ENCODE measurements at places on chromosomes 1 and 21.

- DNase-seq, result no peak
These were observed 625 bp upstream of the NEGR1 start for GRCh38 chr1:72283022-72283306.

GRCh38 chr1:2624735-2625300 lies 8.0 kb downstream of the MMEL1 start:
- DNase-seq, result peak; percentile 15

DNA sequence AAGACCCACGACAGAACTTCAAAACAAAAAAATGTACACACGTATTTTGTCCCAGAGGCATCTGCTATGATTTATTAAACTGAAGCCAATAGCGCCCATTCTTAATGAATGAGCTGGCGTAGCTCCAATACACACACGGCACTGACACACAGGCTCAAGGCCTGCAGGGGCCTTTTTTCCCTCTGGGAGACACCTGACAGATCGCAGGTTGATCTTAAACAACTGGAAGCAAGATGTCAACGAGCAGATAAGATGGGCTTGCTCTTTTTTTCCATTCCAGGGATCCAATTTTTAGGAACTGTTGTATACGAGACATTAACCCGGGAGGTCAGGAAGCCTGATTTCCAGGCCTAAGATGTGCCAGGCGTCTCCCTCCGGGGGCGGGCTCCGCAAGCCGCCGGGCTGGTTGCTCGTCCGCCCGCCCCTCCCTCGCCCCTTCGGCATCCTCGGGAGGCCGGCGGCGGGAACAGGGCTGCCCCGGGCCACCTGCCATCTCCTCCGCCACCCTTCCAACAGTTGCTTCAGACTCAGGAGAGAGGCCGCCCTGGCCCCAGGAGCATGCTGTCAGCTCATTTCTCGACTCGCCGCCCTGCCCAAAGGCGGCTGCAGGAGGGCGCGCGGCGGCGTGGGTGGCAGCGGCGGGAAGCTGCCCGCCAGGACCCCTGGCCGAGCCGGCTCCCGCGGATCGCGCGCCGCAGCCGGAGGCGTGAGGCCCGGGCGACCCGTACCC lies 735 bp downstream of the TTC13 start:
- DNase-seq, result peak; percentile 51

DNA sequence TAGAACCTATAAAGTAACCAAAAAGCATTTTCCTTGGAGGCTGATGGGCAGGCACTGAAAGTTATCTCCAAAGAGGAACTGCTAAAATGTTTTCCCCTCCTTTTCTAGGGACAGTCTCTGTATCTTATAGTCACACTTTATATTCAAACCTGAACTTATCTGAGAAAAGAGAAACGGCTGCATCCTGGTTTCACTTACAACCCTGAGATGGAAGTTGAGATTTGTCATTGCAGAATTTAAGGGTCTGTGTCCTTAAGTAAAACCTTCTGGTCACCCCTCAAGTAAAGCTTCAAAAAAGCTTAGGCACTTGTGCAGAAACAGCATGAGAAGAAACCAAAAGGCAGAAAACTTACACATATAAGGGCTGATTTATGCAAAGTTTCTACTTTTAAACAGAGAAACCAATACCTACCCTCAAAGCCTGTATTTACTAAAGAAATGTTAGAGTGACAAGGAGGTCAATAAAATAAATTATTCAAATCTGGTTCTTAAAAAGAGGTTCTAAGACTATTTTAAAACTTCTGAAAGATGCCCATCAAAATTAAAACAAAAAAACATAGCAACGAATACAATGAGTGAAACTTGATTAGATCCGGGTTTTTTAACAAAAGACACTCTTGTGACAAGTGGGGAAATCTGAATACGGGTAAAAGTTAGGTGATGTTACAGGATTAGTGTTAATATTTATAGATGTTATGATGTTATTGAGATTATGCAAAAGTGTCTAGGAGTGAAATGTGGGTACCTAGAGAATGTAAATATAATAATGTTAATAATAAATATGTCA lies 9.9 kb downstream of the CD58 start:
- no peak for DNase-seq

DNA sequence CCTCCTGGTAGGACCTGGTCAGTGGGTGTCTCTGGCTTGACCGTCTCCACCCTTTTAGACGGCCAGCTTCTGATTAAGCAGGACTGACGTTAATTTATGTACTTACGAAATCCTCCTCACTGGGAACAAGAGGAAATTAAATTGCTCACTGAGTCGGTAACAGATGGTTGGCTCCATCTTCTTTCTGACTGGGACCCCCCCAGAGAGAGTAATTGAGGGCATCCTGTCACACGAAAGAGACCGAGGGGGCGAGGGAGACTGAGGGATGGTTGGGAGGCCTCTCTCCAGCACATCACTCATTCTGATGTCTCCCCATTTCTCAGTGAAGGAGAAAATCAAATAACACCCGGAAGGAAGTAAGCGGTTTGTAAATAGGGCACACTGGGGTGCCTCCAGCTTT lies 104.8 kb downstream of the OMA1 start:
- DNase-seq, result no peak

DNA sequence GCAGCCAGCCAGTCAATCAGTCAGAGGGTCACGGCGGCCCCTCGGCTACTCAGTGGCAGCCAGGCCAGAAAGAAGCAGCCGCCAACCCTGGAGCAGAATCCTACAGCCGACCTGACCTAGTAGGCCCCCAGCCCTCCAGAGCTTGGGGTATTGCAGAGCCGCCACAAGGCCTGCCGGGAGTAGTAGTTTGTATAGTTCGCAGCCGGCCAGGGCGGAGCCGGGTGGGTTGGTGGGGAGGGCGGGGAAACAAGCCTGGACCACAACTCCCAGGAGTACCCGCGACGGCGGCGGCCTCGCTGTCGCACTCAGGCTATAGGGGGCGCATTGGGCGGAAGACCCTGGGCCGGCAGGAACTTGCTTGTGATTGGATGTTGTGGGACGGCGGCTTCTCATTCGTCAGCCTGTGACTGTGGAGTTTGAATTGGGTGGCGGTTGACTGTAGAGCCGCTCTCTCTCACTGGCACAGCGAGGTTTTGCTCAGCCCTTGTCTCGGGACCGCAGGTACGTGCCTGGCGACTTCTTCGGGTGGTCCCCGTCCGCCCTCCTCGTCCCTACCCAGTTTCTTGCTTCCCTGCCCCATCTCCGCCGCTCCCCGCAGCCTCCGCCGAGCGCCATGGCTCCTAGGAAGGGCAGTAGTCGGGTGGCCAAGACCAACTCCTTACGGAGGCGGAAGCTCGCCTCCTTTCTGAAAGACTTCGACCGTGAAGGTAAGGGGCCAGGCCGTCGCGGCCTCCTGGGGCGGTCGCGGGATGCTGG lies at the start of gene CDCA8:
Gene CDCA8, plus strand, starts transcription at position 439 of the 756 bp plus-strand sequence. Its CDS starts 175 bp downstream, at position 614.
- DNase-seq, result peak; percentile 99

DNA sequence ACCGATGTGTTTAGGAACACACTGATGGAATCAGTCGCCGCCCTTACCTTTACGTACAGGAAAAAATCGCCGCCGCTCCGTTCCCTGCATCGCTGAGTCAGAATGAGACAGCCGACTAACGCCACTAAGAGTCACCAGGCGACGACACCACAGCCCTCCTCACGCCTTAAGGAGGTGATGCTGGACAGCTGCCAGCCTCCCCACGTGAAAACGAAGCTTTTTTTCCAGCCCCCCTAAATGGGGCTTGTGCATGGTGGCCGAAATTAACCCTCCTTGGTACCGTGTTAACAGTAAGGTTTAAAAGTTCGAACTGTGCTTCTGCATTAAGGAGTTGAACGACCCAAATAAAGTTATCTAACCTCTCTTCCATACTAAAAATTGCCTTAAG lies 511 bp downstream of the DNTTIP2 start:
- DNase-seq, result peak; percentile 50

GRCh38 chr1:115317101-115318012 lies 20.7 kb downstream of the NGF start:
- no peak for DNase-seq

All from left ventricle myocardium superior (tissue), 1 donor.